ENCODE measurements at places on chromosomes 7 and 10.

GRCh38 chr7:47531584-47532492 is 50.1 kb downstream of the TNS3 start:
- DNase-seq, result peak; percentile 31

DNA sequence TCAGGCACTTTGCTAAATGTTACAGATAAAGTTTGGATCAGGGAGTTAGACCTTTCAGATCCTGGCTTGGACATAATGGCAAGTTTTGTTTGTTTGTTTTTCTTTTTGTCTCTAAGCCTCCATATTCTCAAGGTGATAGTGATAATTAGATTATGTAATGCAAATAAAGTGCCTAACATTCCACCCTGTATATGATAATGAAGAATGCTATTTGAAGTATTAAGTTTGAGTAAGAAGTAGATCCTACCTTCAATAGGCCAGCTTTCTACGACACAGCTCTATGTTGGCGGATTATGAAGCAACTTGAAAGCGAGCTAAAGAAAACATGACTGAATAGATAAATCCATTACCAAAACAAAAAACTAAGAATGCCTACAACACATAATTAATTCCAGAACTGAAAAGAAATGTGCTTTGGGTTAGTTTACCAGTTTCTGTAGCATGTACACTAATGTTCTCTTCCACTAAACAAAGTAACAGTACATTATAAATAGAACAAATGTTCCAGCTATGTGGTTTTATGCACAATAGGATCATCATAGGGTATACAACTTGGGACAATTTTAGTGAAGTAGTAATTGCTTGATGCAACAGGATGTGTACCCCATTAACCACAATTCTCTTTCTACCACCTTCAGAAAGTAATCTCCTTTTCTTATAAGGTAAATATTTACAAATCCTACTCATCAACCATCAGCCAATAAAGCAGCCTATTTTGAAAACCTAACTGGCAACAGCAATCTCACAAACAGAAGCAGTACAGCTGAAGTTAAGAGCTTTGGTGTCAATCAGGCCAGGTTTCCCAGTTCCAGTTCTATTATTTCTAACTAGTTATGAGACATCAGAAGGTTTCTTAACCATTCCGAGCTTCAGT is 1.5 kb downstream of the SEM1 start:
- peak; percentile 4 for DNase-seq

- no peak for DNase-seq
Measured at GRCh38 chr7:28533267-28533666, 120.9 kb downstream of the CREB5 start.

DNA sequence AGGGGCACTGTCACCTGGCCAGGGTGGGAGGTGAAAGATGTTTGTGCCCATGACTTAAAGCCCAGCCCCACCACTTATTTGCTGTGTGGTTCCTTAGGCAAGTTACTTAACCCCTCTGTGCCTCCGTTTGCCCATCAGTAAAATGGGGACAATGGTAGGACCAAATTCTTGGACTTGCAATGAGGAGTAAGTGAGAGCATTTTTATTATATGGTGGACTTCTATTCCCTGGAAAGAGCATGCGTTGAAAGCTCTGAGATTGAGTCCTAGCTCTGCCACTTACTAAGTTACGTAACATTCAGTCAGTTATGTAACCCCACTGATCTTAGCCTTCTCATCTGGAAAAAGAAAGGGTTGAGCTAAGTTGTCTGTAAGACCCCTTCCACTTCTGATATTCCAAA is 18.8 kb downstream of the VSIR start:
- DNase-seq, result no peak

GRCh38 chr10:13016886-13017285 is 15.4 kb upstream of the CCDC3 start:
- DNase-seq, result no peak

DNA sequence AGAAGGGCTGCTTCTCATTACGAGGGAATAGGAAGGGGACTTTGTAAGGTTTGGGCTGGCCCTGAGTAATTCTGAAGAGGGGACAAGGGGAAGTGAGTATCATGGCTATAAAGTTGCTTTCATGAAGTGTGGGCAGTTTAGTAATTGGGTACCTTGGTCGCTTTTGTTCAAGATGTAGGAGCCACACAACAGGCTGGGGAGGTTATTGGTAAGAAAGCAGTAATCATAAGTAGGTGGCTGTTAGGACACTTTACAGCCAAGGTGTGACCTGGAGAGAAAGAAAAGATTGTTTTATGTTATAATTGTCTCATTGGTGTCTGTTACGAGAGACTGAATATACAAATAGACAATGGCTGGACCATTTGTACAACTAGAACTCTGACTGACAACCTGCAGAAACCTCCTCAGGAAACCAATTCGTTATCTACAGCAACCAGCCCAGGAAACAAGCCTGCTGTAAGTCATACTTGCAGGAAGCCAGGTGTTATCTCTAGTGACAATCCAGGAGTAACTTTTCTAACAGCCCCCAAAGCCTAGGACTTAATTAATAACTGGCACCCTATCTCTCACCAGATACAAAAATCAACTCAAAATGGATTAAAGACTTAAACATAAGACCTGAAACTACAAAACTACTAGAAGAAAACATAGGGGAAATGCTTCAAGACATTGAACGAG is 5.0 kb upstream of the CCM2 start:
- no peak for DNase-seq

GRCh38 chr10:22433875-22434274 is 88.6 kb downstream of the SPAG6 start:
- DNase-seq, result no peak

DNA sequence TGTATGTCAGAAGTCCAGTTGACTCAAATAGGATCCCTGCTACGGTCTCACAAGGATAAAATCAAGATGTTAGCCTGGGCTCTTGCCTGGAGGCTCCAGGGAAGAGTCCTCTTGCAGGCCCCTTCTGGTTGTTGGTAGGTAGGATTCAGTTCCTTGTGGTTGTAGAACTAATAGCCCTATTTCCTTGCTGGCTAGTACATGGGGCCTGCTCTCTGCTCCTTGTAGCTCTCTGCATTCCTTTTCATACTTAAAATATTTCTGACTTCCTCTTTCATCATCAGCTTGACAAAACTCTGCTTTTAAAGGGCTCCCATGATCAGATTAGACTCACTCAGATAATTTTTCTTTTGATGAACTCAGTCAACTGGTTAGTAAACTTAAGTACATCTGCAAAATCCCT is 756.7 kb downstream of the GATA3 start:
- DNase-seq, result no peak

DNA sequence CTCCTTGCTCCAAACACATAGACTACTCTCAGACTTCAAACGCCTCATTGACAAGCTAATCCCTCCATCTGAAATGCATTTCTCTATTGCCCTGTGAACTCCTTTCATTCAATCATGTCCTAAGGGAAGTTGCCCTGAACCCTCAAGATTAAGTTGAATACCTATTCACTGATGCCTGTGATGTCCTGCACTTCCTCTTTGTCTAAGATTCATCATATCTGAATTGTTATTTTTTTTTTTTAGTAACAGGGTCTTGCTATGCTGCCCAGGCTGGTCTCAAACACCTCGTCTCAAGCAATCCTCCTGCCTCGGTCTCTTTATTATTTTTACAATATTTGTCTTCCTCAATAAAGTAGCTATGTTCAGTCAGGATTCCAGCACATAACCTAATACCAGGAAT is 3.2 kb downstream of the PSMA2 start:
- DNase-seq, result no peak

DNA sequence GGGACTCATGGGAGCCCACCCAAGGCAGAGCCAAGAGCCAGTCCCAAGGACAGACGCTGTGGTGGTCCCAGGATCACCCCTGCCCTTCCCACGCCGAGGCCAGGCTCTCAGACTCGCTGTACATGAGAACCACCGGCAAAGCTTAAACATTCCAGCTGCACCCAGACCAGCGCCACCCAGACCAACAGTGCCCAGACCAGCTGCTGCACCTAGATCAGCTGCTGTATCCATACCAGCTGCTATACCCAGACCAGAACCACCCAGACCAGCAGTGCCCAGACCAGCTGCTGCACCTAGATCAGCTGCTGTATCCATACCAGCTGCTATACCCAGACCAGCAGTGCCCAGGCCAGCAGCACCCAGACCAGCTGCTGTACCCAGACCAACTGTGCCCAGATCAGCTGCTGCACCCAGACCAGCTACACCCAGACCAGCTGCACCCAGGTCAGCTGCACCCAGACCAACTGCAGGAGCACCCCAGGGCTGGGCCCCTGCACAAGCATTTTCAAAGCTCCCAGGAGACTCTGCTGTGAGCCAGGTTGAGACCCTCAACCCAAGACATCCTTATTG is 47.9 kb upstream of the CNPY1 start:
- no peak for DNase-seq

Measured in NCI-H146 (cell line).